Fibroblast of skin of abdomen (primary cell): ENCODE measurements at places on chromosomes 5 and 9.

- DNase-seq, result no peak
Measured at GRCh38 chr5:138909734-138910133, 34.6 kb upstream of the LRRTM2 start.

DNA sequence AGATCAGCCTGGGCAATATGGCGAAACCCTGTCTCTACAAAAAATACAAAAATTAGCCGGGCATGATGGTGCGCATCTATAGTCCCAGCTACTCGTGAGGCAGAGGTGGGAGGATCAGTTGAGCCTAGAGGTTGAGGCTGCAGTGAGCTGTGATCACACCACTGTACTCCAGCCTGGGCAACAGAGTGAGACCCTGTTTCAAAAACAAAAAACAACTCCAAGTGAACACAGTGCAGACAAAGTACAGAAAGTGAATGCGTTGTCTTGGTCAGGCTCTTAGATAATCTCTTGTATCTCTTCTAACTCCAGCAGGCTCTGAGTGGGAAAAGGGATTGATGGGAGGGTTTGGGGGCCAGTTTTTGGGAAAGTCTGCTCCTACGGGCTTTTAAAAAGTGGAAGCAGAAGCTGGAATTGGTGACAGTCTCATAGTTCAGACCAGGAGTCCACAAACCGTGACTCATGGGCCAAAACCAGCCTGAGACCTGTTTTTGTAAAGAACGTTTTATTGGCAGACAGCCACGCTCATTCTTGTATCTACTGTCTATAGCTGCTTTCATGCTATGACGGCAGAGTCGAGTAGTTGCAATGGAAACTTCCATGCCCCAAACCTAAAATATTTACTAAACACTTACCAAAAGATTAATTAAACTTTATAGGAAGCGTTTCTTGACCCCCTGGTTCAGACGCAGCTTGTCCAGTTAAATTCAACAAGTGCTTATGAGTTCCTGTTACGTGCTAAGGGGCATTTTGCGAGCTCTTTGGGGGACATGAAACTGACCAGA, 32.9 kb downstream of the NDST1 start:
- DNase-seq, result peak; percentile 90

- DNase-seq, result peak; percentile 53
Measured at GRCh38 chr9:3948826-3949556, 350.9 kb downstream of the GLIS3 start.

DNA sequence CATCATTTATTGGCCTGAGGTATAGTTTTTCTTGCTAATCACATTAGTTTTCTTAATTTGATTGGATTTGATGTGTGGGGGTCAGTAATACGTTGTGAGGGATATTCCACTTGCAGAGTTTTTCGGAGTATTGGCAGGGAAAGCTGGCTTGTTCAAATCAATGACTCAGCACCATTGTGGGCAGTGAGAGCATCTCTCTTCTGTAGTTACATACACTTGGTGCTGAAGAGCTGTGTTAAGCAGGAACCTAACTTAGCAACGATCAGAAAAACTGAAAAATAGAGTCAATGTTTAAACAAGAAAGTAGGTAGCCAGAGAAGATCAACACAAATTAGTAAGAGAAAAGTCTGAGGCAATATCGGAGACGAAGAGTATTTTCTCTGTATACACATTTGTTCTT, 344.6 kb upstream of the EDIL3 start:
- peak; percentile 17 for DNase-seq

DNA sequence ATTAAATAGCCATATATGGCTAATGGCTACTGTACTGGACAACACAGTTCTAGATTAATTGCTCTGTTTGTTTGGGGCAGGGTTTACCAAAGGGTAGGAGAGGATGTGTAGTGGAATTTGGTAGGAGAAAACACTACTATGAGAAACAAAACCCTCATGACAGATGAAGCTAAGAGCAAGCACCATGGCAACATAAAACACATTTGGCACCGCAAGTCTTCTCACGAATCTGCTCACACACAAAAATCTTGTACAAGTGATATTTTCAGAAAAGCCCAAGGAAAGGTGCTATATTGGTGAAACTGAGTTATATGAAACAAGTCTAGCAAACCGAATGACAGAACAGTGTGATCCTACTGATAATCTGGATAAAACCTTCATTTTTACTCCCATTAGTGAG, 38.5 kb downstream of the CSF2 start:
- DNase-seq, result no peak

DNA sequence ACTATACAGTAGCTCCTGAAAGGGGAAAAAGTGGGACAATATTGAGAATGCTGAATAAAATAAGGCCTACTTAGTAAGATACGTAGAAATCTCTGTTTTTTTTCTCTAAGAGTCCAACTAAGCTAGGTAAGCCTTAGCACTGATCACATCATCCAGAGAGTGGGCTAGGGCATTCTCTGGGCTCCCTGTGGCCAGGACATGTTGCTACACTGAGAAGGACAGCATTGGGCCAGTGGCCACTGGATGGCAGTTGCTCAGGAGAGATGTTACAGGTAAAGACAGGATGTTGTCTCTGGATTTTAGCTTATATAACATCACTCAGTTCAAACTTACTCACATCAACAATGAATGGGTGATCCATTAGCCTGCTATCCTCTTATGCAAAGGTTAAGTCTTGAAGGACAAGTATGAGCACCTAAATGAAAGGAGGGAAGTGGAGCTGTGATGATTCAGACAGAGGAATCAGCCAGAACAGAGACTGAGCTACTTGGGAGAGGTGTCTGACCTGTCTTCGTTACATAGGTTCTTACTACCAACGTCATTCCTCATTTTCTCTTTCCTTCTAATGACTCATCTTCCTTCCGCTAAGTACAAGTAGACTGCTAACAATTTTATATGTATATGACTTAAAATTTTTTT, 226.6 kb upstream of the ADCY2 start:
- no peak for DNase-seq

GRCh38 chr5:72256536-72256935, 63.5 kb downstream of the MRPS27 start:
- no peak for DNase-seq

DNA sequence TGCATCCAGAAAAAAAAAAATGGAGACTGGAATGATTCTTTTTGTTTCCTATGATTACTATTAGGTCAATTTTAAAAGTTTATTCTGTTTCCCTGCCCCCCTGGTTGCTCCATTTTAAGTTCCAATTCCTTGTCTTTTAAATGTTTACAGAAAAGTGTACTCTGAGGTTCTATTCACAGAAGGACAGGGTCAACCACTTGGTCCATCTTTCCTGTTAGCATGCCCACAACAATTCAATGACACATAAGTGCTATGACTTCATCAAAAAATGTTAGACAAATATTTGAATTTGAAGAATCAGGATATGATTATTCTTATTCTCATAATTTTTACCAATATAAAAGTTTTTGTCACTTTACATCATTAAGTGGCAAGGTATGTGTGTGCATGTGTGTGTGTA, 123.7 kb downstream of the PDE4D start:
- no peak for DNase-seq

DNA sequence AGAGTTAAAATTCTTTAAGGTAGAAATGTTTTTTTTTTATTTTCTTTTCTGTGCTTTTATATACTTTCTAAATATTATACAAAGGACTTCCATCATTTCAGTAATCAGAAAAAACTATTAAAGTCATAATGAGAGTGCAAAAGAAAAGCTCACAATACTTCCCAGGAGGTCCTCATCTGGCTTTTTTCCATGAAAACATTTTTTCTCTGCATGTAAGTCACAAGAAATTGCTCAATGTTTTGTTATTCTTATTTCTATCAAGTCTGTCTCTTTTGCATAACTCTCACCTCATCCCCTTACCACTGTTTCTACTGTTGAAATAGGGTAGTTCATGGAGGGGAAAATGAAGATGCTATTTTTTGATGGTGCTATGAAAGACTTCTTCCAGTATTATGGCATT, 375.0 kb downstream of the TMEM232 start:
- peak; percentile 75 for DNase-seq

- DNase-seq, result no peak
Measured at GRCh38 chr5:38384396-38384795, 126.0 kb downstream of the EGFLAM start.

GRCh38 chr5:59133764-59134261, 550.9 kb downstream of the RAB3C start:
- peak; percentile 93 for DNase-seq

DNA sequence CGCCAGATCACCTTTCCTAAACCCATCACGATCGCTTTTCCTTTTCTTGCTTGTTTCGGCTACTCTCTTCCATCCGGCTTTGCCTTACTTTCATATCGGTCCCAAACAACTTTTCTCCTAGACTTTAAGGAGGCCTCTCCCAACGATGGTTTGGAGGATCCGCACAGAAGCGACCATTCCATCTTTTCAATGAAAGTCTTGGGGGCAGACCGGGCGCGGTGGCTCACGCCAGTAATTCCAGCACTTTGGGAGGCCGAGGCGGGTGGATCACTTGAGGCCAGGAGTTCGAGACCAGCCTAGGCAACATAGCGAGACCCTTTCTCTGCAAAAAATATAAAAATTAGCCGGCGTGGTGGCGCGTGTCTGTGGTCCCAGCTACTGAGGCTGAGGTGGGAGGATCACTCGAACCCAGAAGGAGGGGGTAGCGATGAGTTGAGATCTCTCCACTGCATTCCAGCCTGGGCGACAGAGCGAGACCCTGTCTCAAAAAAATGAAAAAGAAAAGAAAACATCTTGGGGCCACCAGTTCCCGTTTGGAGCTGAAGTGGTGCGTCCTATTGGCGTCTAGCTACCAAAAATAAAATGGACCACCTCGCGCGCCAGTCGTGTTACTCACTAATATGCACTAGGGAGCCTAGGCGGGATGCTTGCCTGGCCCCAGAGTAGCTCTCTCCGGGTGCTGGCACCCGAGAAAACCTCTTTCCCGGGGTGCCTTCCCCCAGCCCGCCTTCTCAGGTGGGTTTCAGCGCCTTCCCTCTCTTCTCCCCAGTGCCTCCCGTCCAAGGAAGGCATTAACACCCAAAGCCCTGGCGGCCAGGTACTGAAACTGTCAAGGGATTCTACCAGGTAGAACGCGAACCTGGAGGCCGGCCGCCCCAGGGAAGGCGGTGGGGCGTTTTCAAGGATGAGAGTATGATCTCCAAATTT, 800 bp upstream of the AP3B1 start:
- peak; percentile 17 for DNase-seq

GRCh38 chr9:33414889-33415500, 12.6 kb upstream of the AQP7 start:
- DNase-seq, result no peak

GRCh38 chr5:116645627-116646026, 71.0 kb upstream of the SEMA6A start:
- no peak for DNase-seq

- DNase-seq, result no peak
Measured at GRCh38 chr5:146072595-146072994, 32.8 kb downstream of the PLAC8L1 start.

DNA sequence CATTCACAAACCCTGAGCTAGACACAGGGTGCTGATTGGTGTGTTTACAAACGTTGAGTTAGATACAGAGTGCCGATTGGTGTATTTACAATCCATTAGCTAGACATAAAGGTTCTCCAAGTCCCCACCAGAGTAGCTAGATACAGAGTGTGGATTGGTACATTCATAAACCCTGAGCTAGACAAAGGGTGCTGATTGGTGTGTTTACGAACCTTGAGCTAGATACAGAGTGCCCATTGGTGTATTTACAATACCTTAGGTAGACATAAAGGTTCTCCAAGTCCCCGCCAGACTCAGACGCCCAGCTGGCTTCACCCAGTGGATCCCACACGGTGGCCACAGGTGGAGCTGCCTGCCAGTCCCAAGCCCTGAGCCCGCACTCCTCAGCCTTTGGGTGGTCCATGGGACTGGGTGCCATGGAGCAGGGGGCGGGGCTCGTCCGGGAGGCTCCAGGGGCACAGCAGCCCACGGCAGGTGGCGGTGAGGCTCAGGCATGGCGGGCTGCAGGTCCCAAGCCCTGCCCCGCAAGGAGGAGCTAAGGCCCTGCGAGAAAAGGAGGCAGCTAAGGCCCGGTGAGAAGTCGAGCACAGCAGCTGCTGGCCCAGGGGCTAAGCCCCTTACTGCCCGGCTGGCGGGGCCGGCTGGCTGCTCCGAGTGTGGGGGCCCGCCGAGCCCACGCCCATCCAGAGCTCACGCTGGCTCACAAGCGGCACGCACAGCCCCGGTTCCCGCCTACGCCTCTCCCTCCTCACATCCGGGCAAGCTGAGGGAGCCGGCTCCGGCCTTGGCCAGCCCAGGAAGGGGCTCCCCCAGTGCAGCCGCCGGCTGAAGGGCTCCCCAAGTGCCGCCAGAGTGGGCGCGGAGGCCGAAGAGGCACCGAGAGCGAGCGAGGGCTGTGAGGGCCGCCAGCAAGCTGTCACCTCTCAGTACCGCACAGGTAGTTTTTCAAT, 1039.2 kb upstream of the CDH9 start:
- DNase-seq, result no peak

DNA sequence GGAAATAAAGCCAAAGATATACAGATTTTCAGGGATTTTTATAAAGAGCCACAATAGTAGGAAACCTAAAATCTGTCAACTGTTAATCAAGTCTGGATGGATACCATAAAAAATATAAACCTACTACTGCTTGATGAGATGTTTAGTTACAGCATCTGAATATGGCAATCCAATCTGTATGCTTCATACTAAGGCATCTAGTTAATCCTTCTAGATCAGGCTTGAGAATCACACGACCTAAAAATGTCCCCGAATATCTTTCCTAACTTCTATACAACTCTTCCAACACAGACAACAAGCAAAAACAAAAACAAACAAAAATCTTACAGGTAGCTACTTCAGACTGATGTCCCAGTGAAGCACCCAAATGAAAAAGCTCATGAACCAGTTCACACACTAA, 29.8 kb downstream of the SSBP2 start:
- no peak for DNase-seq

DNA sequence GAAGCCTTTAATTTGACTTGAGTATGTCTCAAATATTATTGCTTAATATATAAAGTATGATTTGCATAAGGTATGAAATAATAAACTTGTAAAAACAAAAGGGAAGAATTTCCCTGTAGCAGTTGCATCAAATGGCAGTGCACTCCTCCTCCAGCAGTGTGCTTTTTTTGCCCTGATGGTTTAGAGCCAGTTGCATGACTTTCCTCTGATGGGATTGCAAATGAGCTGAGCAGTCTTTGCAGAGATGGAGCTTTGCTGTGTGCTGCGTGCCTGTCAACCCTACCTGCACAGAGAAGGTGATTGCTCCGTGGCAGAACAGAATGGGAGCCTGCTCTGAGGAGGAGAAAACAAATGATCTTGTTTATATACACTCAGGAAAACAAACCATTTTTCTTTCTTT, 22.7 kb upstream of the CATSPER3 start:
- no peak for DNase-seq

DNA sequence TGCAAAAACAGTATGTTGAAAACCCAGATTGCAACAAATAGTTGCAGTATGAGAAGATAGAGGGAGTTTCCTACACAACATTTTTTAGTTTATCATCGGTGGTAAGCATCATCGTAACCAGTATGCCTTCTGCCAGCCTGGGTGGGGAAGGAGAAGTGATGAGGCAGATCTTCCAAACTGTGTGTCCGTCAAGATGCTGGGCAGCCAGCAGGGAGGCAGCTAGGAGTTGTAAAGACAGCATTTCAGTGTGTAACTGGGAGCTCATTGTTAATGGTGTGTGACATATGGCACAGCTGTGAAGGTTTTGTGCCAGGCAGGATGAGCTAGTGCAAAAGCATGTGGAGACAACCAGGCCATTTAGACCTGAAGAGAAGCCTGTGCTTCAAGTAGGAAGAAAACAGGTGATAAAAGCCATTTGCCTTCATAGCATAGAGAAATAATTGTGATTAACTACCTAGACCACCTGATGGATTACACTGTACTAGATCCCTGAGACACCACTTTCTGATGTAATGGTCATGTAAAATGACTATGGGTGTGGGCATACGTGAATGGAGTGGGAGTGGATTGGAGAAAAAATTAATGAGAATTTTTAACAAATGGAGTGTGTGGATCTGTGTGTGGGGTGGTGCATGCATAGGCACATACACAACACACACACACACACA, 347.0 kb upstream of the ADAMTSL1 start:
- no peak for DNase-seq
